AG20443 (cell line): ENCODE measurements at places on chromosomes 7 and 10.
A peak's percentile ranks its signal among the peaks of the same experiment; 100 is the strongest.

GRCh38 chr7:70317356-70317755, 719.1 kb downstream of the AUTS2 start:
- DNase-seq = peak; percentile 31

DNA sequence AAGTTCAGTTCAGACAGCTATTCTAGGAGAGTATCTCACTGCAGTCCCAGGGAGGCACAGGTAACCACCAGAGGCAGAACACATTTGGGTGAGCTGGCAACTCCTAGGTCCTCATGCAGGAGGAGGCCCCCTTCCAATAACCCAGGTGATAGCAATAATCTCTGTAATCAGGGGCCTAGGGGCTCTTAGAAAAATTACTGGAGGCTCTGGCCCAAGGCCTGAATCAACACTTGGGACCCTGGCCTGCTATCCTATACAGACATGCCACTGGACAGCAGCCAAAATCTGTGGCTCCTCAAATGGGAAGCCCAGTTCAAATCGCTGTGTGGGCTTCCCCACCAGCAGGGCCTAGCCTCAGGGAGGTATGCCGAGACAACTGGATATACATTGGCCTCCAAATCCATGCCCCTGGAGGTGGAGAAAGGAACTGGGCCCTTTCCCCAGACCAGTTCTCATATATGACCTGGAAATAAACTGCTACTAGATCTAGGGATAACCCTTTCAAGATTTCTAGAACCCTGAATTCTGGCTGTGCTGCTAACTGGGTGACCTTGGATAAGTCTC, 1.6 kb downstream of the AVPI1 start:
- peak; percentile 32 for DNase-seq

DNA sequence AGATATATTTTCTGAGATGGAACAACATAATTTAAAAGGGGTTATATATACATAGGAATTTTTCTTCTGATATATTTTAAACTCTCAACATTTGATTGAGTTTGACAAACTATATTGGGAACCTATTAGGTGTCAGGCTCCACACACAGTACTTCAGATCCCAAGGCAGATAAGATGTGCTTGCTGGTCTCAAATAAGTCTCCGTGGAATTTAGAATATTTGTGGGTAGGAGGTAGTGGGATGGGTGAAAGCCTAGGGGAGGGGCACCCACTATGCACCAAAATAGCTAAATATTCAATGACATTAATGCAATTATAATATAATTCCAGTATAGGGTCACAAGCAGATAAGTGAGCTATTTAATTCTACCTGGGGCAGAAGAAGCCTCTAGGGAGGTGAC, 81.5 kb downstream of the ARL4A start:
- DNase-seq = no peak

- no peak for DNase-seq
Observed at GRCh38 chr10:130017631-130018022, 53.6 kb upstream of the EBF3 start.

DNA sequence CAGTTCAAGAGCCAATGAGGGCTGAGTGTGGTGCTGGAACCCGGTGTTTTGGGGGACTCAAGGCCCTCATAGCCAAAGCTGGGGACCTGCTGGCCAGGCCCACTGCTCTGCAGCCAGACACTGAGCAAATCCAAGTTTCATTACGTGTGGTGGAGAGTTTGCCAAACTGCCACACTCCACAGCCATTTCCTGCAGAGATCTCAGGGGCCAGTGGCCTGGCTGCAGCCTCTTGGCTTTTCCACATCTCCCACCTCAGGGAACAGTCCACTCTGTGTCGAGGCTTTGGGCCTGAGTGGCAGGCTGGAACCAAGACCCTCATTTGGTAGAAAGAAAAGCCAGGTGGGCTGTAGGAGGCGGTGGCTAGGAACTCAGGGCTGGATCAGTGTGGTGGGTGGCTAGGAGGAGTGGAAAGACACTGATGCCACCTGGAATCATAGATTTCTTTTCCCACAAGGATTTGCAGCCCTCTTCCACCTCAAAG, 3.2 kb downstream of the HOXA11 start:
- DNase-seq = no peak

DNA sequence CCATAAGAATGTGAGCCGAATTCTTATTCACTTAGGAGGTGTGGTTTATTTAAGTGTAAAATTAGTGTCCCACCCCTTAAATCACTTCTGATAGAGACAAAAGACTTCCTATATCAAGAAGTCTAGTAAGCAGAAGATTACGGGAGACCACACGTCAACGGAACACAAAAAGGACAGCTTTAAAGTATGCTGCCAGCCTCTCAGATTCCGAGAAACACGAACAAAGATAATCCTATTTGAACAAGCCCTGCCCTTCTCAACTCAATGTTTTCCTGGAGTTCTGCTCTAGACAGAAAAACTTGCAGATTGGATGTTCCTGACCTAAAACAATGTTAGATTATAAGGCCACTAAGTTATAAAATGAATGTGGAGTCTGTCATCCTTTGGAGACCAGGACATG, 4.9 kb upstream of the MCU start:
- no peak for DNase-seq

DNA sequence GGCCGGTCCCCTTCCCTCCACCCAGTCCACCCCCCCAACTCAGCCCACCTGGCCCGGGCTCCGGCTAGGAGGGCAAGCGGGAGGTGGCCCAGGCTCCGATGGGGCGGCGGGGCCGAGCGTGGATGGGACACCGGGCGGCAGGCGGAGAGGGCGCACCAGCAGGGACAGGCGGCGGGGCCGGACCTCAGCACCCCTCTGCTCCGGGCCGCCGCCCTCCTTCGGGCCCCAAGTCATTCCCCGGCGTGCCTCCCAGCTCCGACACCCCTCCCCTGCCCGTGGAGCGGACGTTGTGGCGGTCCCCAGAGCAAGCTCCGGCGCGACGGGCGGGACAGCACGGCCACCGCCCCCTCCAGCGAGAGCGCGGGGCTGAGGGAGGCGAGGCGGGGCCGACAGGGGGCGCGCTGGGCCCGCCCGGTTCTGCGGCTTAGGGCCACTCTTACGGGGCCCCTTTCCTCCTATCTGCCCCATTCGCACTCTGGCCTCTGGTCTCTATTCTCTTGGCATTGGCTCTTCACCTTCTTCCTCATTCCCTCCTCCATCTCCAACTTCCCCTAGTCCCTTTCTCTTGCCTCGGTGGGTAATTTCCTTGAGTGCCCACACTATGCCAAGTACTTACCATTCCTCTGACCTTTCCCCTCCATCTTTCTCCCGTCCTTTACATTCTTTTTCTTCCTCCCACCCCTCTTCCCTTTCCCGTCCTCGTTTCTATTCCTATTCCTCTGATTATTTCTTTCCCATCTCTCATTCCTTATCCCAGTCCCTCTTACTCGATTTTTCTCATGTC, 701 bp upstream of the GBX1 start:
- DNase-seq = peak; percentile 70

DNA sequence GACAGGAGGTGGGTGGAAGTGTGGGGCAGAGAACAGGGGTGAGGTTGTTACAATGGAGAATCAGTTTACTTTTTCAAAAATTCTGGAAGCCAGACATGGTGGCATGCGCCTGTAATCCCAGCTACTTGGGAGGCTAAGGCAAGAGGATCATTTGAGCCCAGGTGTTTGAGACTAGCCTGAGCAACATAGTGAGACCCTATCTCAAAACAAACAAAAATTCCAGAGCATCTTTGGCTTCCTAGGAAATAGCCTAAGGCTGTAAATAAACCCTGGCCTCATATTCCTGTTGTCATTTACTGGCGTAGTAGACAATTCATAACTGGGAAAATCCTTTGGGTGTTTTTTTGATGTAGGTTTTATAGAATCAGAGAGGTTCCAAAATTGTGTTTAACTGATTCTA, 44.0 kb downstream of the GBF1 start:
- DNase-seq = no peak

- no peak for DNase-seq
Observed at GRCh38 chr10:59027975-59028655, 148.3 kb upstream of the PHYHIPL start.

DNA sequence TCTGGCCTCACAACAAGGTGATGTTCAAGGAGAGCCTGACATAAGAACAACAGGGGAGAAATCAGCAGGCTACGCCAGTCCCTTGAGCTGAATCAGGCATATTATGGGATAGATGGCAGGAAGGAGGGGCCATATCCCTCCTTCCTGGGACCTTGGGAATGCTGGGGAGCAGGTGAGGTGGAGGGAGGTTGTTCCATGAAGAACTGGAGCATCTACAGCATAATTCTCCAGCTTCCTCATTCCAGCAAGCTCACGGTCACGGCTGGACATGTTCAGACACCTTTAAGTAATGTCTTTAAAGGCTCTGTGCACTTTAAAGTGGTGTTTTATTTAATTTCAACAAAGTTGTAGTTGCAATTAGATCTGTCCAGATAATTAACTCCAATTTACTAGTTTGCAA, 780.5 kb downstream of the TYW1 start:
- DNase-seq = no peak

DNA sequence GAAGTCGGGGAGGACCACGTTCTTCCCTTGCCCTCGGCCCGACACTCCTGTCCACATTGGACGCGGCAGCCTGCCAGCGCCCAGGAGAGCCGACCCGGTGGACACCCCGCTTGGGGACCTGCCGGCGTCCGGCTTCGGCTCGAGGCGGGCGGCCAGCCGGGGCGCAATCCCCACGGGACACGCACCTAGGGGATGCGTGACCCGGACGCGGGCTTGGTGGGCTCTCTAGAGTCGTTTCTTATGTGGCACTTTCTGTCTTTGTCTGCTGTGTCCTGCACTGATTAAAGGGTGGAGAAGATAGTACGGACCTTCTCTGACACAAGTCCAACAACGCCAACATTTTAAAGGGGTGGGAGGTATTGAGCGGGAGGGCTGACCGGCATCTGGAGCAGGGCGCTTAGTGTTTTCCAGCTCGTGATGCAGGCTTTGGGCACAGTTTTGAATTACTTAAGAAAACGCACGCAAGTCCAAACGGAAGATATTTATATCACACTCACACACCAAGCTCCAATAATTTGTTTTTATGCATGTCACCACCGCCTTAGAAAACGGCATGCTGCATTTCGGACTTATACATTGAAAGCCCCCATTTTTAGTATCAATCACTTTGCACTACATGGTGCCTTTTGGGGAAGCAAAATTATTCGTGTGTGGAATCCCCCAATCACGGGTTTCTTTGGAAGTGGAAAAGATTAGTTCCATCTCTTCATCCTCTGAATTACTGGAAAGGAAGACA, 3.9 kb upstream of the SPAG6 start:
- peak; percentile 36 for DNase-seq

- no peak for DNase-seq
Observed at GRCh38 chr7:128974241-128974934, 36.7 kb downstream of the IRF5 start.

DNA sequence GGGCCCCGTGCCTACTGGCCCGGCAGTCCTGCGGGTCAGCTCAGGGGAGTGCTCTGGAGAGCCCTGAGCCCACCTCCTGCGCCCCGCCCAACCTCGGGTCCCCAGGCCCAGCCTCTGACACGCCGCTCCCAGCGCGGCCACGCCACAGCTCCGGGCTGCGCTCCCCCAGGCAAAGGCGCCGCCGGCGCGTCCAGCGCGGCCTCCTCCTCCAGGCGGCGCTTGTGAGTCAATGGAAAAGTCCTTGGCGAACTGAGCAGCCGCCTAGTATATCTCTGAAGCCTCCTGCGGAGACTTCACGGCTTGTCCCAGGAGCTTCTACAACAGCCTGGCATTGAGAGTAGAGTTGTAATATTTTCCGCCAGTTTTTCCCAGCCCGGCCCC, 29.5 kb upstream of the BMS1 start:
- DNase-seq = peak; percentile 90

DNA sequence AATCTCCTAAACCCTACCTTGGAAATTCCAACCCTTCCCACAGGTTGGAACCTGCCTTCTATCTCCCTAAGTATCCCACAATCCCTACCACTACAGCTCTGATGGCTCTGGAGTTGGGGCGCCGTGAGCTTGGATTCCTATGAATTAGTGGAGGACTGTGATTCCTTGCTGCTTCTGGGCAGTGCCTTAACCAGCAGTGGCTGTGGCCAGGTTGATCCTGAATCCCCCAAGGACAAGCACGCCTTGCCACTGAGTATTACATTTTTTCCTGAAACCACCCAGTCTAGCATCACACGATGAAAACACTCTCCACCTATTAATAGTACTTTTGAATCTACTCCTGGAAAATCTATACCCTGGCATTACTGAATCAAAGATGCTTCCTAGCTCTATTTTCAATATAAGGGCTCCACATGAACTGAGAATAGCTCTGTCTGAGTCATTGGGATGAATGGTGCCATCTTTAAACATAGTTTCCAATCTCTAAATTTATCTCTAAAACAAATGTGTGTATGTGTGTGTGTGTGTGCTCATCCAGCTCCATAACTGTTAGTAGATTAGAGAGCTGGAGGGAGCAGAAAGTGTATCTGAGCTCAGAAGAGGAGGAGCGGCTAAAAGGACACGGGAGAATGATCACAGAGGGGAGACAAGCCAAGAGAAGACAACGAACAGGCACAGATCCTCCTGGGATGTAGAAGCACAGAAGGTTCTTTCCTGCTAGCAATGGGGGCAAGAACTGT, 11.9 kb upstream of the INPP5F start:
- no peak for DNase-seq

DNA sequence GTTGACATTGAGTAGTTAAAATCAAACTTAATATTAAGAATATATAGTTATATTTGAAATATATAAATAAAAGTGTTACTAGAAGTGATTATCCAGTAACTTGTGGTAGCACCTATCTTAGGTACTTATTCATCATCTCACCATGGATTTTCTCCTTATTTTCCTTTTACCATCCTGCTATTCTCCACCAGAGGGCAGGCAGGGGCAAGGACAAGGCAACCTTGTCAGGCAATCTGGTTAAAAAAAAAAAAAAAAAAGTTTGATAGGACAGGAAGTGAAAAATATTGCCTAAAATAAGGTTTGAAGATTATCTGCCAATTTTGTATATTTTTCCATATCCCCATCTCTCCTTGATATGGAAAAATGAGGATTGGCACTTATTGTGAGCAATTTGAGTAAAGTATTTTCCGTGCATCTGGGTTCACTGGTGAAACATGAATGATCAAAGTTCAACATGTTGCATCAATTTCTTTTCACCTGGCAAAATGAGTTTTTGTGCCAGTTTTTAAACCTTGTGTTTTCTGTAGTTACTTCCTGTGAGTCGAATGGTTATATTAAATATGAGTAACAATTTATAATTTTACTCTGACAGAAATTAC, 256.7 kb downstream of the AGMO start:
- peak; percentile 53 for DNase-seq

- DNase-seq = no peak
Observed at GRCh38 chr7:157952841-157953645, 616.2 kb downstream of the DNAJB6 start.

- DNase-seq = no peak
Observed at GRCh38 chr10:43686414-43686813, 37.7 kb upstream of the ZNF32 start.

- DNase-seq = peak; percentile 69
Observed at GRCh38 chr7:6317797-6318438, 45.5 kb upstream of the CYTH3 start.

DNA sequence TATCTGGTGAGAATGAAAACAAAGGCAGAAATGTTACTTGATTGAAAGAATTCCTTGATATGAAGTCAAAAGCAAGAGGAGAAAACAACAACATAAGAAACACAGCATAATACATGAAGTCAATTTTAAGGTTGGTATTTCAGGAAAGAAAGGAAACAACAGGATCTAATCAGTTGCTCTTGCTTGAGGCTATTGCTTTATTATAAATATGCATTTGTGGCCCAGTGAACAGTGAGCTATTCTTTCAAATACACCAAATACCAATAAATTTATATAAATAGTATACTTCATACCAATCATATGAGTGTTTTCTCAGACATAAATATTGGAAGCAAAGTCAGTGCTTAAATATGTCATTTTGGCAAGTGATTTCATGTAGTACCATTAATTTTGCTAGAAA, 806.6 kb downstream of the NXPH1 start:
- no peak for DNase-seq

- no peak for DNase-seq
Observed at GRCh38 chr7:1715671-1716074, 45.6 kb downstream of the ELFN1 start.

GRCh38 chr10:21975378-21975990, 28.0 kb downstream of the DNAJC1 start:
- DNase-seq = no peak
